ENCODE measurements at places on chromosomes 1 and 21.

DNA sequence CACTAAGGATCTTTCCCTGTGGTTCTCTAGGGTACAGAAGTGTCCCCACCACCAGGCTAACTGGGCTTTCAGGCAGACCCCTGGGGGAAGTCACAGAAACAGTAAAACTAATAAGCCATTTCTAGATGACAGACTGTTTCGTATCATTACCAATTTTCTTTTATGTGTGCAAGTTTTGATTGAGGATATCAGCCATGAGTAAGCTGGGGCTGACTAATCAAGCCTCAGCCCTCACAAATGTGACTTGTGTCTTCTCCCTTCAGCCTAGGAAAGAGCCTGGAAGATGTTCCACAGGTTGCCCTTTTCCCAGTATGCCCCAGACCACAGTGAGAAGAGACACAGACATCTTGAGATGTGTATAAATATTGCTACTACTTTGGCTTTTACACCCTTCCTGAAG, 10.5 kb downstream of the PTGFRN start:
- no peak for DNase-seq

DNA sequence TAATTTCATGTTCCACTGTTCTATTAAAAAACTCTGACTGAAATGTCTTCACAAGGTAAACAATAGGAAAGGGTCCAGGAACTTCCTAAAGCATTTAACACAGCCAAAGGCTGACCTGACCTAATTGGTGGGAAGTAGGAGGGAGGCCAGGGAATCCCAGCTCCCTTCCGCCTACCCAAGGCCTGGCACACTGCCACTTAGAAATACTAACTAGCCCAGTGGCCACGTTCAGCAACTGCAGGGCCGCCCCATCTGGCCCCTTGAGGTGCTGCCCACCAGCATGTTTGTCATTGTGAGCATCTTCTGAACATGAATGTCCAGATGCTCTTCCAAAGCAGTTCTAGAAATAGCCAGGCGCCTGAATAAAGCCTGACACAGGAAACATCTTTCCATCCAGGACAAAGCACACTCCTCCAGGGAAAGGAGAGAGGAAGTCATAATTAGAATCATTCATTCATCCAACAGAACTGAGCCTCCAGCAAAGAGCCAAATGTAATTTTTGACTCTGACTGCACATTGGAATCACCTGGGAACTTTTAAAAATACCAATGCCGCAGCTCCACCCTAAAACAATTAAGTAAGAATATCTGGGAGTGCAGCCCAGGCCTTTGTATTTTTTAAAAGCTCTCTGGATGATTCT, 44.6 kb upstream of the BCL9 start:
- DNase-seq = no peak

GRCh38 chr1:150066838-150067183, 765 bp upstream of the VPS45 start:
- peak; percentile 1 for DNase-seq

- no peak for DNase-seq
Measured at GRCh38 chr1:204145033-204145504, 6.8 kb downstream of the ETNK2 start.

DNA sequence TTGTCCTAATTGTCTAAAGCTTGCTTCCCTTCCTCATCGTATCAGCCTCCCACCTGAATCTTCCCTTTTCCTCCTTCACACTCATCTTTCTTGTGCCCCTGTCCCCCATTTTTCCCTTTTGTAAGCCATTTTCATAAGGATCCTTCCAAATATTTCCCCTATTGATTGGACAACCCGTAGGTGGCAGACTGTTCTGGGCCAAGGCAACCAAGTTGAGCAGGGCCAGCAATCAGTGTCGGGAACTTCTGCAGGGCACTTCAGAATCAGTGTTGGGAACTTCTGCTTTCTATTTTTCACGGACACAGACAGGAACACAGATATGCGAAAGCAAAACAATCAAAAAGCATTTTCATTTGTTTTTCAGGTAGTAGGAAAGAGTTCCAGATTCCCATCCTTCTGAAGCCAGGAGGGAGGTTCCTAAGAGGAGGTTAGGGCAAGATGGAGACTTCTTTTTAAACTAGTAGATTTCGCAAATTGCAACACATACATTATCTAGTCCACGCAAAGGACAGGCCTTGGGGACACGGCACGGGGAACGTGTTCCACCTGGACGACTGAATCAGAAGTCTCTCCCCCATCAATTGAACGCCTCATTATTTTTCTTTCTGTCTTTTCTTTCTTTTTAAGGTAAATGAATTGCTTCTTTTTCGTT, 691 bp upstream of the MPZL1 start:
- DNase-seq = no peak

- DNase-seq = no peak
Measured at GRCh38 chr1:183583466-183583865, 6.8 kb downstream of the NCF2 start.

GRCh38 chr1:50080904-50081586, 27.7 kb upstream of the ELAVL4 start:
- DNase-seq = no peak

- DNase-seq = no peak
Measured at GRCh38 chr1:205547936-205548827, 43.7 kb downstream of the CDK18 start.
